Kidney (tissue), 22 donors: ENCODE measurements at places on chromosomes 1 and 21. TPM values are rescaled to one million over a fixed set of nuclear protein-coding genes. Genes with fewer than 3 reads are reported as not detected.

DNA sequence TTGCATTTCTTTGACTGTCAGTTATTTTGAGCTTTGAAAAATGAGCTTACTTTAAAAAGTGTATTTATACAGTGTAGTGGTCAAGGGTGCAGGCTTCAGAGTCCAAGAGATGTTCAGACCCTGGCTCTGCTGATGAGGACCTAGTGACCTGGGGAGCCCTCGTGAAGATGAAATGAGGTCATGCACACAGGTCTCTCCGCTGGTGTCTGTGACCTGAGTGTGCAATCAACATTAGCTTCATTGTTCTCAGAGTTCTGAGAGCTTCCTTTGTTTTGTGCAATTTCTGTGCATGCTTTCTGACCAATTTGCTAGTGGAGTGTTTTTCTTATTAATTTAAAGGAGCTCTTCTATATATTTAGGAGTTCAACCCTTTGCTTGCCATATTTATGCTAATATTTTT, 71.3 kb downstream of the RIPK4 start:
- no peaks in the 10 kb centered on the region for H3K36me3 ChIP-seq
- DNase-seq: no peak
- H3K27me3 ChIP-seq: no peaks in the 10 kb centered on the region
- H3K4me1 ChIP-seq: no peaks in the 10 kb centered on the region
- H3K27ac ChIP-seq: no peak overlapping the region

GRCh38 chr21:34988139-34988538, 61.0 kb downstream of the RUNX1 start:
- no peak overlapping the region for H3K4me3 ChIP-seq
- peaks cover 4% of the 10 kb centered on the region for H3K4me1 ChIP-seq
- H3K27ac ChIP-seq: no peak overlapping the region
- DNase-seq: no peak

- H3K4me3 ChIP-seq: no peak overlapping the region
- no peaks in the 10 kb centered on the region for H3K36me3 ChIP-seq
- no peak for DNase-seq
- H3K27me3 ChIP-seq: no peaks in the 10 kb centered on the region
- H3K4me1 ChIP-seq: no peaks in the 10 kb centered on the region
These were observed 3.9 kb downstream of the LYPD8 start for GRCh38 chr1:248751635-248752034.

Gene OR14K1
- not detected for total RNA-seq

DNA sequence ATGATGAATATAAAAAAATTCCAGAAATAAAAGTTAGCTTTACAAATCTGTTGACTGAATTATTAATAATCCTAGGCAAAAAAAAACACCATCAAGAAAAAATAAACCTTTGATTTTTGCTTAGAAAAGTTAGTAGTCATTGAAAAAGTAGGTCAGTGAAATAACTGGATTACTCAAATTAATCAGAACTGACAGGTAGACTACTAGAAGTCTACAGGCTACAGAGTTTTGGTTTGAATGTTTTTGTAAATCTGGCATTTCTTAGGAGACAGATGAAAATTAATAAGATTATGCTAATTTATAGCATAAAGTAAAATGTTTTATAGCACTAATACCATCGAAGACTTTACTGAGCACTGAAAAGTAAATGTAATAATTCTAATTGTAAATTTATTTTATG, 511.9 kb downstream of the PTPRC start:
- H3K36me3 ChIP-seq: no peaks in the 10 kb centered on the region
- H3K4me3 ChIP-seq: no peak overlapping the region
- no peak for DNase-seq
- no peaks in the 10 kb centered on the region for H3K27me3 ChIP-seq
- H3K27ac ChIP-seq: no peak overlapping the region

GRCh38 chr1:21670059-21670881, 1.1 kb upstream of the RAP1GAP start:
- H3K4me1 ChIP-seq: peaks cover 23% of the 10 kb centered on the region
- no peaks in the 10 kb centered on the region for H3K36me3 ChIP-seq
- no peak overlapping the region for H3K4me3 ChIP-seq
- no peak overlapping the region for H3K27ac ChIP-seq
- peaks cover 2% of the 10 kb centered on the region for H3K27me3 ChIP-seq

- no peak overlapping the region for H3K27ac ChIP-seq
- no peak for DNase-seq
- H3K36me3 ChIP-seq: no peaks in the 10 kb centered on the region
- H3K27me3 ChIP-seq: no peaks in the 10 kb centered on the region
- no peaks in the 10 kb centered on the region for H3K4me1 ChIP-seq
These were observed 272.3 kb downstream of the NEGR1 start for GRCh38 chr1:72010094-72010431.

DNA sequence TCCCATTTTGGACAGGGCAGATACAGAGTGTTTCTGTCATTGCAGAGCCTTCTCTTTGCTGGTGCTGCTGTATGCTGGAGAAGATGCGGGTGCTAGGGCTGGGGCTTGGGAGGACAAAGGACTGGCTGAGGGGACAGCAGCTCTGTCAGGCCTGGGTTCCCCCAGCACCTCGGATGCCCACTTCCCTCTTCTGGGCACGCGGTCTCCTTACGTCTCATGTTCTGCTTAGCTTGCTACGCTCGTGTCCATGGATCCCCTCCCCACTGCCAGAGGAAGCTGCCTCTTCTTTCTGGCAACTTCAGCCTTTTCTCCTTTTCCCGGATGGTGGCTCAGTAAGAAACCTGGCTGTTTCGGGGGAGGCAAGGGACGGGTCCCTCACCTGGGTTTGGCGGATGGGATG, 75.7 kb downstream of the ARHGEF10L start:
- H3K36me3 ChIP-seq: peaks cover 3% of the 10 kb centered on the region
- no peaks in the 10 kb centered on the region for H3K27me3 ChIP-seq
- no peak overlapping the region for H3K27ac ChIP-seq
- no peak for DNase-seq
- no peaks in the 10 kb centered on the region for H3K4me1 ChIP-seq
- H3K4me3 ChIP-seq: no peak overlapping the region

DNA sequence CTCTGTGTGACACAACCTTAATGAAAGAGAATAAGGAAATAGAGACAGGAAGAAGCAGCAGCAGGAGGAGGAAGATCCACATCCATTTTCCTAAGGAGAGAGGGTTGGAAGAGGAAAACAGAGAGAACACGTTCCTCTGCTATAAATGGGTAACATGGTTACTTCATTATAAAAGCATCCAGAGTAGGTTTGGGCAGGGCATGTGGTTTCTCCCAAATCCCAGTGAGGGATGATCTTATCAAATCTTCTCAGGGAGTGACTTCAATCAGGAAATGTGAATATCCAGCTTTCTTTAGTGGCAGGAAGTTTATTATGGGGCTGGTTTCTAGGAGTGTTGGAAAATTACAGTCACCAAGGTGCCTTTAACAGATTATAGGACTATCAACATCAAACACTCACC, 11.1 kb downstream of the CYP2J2 start:
- no peak overlapping the region for H3K4me3 ChIP-seq
- no peaks in the 10 kb centered on the region for H3K4me1 ChIP-seq
- DNase-seq: no peak
- H3K36me3 ChIP-seq: no peaks in the 10 kb centered on the region
- no peaks in the 10 kb centered on the region for H3K27me3 ChIP-seq
- no peak overlapping the region for H3K27ac ChIP-seq

DNA sequence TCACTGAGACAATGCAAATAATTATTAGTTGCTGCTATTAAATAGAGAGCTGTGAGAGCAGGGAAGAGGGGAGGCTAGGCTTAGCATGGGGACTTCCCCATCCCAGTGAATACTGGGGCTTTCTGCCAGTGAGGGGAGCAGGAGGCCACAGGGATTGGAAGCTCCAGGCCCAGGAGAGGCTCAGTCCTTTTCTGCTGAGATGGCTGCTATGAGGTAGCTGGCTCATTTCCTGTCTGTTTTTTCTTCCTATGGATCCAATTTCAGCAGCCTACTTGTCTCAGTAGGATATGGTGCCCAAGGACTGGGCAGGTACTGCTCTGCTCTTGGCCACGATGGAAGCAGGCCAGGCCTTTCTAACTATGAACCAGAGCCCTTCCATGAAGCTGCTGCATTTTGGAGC, 10.0 kb downstream of the STMN1 start:
- H3K4me3 ChIP-seq: no peak overlapping the region
- no peak for DNase-seq
- no peaks in the 10 kb centered on the region for H3K27me3 ChIP-seq
- H3K36me3 ChIP-seq: no peaks in the 10 kb centered on the region
- H3K4me1 ChIP-seq: no peaks in the 10 kb centered on the region

Gene BARHL2
- total RNA-seq: not detected

DNA sequence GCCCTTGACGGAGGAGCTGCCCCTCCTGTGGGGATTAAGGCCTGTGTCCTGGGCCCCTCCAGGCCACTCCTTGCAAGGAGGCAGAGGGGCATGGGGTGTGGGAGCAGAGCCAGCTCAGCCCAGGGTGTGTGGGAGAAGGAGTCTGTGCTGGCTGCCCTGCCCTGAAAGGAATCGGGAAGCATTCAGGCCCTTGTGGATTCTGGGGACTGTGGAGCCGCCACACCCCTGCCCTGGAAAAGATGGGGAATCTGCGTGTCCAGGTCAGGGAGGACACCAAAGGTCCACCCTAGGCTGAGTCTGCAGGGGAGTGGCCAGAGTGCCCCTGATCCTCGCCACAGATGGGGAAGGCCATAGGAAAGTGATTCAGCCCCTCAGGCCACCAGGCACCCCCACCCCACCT, 16.5 kb upstream of the PRDM16 start:
- H3K4me3 ChIP-seq: no peak overlapping the region
- H3K27ac ChIP-seq: no peak overlapping the region
- H3K27me3 ChIP-seq: no peaks in the 10 kb centered on the region
- no peaks in the 10 kb centered on the region for H3K36me3 ChIP-seq

GRCh38 chr1:45864167-45865106, 61.0 kb downstream of the MAST2 start:
- H3K4me1 ChIP-seq: no peaks in the 10 kb centered on the region
- peak overlapping the region; percentile 46 for H3K4me3 ChIP-seq
- no peaks in the 10 kb centered on the region for H3K36me3 ChIP-seq
- no peak overlapping the region for H3K27ac ChIP-seq
- no peak for DNase-seq

Gene FPGT
- 23.0 TPM for total RNA-seq

Gene WLS
- 147 TPM for total RNA-seq

Gene BNIPL
- 0.54 TPM for total RNA-seq

GRCh38 chr1:13824626-13825025, 124.6 kb downstream of the PRDM2 start:
- peaks cover 2% of the 10 kb centered on the region for H3K36me3 ChIP-seq
- H3K27me3 ChIP-seq: no peaks in the 10 kb centered on the region
- no peaks in the 10 kb centered on the region for H3K4me1 ChIP-seq
- no peak for DNase-seq

- DNase-seq: no peak
- peaks cover 17% of the 10 kb centered on the region for H3K4me1 ChIP-seq
- peak overlapping the region; percentile 96 for H3K27ac ChIP-seq
- peaks cover 5% of the 10 kb centered on the region for H3K36me3 ChIP-seq
- peak overlapping the region; percentile 65 for H3K4me3 ChIP-seq
These were observed 2.5 kb downstream of the WDR26 start for GRCh38 chr1:224432146-224432545.
